Activated CD4-positive, alpha-beta T cell treated with anti-CD3 and anti-CD28 coated beads for 48 hours (primary cell): ENCODE measurements at places on chromosomes 7 and 10.

- DNase-seq, result no peak
These were observed 23.4 kb upstream of the C10orf67 start for GRCh38 chr10:23367896-23368595.

GRCh38 chr7:136018104-136018503, 40.9 kb upstream of the MTPN start:
- peak; percentile 12 for DNase-seq

DNA sequence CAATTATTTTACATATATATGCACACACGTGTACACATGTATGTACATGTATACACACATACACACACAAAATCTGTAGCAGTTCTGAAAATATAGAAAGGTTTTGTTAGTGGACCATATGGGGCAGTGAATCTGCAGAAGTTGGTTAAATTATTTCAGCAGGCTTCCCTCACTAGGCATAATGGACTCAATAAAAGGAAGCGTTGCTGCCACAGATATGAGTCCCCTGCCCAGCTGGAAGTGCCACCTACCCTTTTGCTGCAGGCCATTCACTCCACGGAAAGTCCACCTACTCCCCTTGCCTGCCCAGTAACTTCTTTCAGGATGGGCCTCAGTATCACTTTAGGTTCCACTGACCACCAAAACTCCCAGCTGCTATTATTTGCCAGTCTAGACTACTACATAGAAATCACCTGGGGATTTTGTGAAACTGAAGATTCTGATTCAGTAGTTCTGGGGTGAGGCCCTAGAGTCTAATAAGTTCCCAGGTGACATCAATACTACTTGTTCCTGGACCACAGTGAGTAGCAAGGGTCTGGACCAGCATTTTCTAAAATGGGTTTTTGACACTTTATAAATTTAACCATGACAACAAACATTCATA, 29.3 kb upstream of the CROT start:
- no peak for DNase-seq

- no peak for DNase-seq
These were observed 438.8 kb downstream of the HTR7 start for GRCh38 chr10:90418869-90419652.

- no peak for DNase-seq
These were observed 25.6 kb downstream of the CDK14 start for GRCh38 chr7:90621747-90622140.

DNA sequence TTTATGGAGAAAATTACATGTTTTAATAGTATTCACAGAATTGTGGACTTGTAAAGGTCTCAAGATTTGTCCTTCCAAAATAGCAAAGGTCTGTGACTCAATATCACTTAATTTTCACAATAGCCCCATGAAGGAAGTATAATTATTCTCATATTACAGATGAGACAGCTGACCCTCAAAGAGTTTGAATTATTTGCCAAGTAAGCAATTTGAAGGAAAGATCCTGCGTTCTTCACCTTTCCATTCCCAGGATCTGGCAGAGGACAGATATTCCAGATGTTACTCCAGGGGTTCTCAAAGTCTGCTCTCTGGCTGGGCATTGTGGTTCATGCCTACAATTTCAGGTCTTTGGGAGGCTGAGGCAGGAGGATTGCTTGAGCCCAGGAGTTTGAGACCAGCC, 559.4 kb upstream of the AUTS2 start:
- DNase-seq, result no peak

DNA sequence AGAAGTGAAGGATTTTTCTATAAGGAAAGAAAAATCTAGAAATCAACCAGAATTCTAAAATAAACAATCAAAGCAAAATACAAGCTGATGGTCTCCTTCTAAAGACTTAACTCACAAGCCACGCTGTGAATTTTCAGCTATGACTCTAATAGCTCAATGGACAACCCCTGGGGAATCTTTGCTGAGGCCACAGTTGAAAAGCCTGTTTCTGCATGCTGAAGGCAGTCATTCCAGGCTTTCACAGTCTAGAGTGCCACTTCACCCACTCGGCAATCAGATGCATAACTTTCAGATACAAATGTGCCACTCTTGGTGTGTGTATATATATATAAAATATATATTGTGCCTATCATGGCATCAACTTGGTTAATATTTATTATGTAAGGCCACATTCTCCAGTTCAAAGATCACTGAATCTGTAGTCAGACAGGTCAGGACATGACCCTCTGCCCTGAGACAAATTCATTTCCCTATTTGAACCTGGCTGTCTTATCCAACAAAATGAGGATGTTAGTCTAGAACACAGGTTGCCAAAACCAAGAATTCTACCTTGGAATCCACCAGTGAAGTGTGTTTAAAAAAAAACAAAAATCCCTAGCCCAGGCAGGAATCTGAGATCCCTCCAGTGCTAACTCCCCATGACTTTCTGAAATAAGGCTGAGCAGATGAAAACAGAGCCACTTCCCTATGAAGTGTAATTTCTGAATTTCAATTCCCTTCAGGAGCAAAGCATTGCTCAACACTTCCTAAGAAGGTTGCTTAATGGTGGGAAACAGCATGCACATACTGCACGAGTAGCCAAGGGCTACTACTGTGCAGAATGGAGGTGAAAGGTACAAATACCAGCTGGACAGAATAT, 9.9 kb downstream of the LIPA start:
- DNase-seq, result no peak
